ENCODE measurements at places on chromosomes 13 and 19.

- peak; percentile 54 for DNase-seq
These were observed 2.3 kb upstream of the MZF1 start for GRCh38 chr19:58575183-58576041.

GRCh38 chr19:41912899-41913537 lies 15.2 kb downstream of the ERFL start:
- no peak for DNase-seq

DNA sequence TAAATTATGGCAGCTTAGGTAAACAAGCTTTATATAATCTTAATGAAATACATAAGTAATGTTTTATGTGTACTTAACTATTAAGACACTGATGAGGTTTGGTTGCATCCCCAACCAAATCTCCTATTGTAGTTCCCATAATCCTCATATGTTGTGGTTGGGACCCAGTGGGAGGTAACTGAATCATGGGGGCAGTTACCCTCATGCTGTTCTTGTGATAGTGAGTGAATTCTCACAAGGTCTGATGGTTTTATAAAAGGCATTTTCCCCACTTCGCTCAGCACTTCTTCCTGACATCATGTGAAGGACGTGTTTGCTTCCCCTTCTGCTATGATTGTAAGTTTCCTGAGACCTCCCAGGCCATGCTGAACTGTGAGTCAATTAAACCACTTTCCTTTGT lies 212.7 kb downstream of the DIAPH3 start:
- no peak for DNase-seq

GRCh38 chr19:49111218-49111998 lies 2.8 kb upstream of the LIN7B start:
- DNase-seq = no peak

- no peak for DNase-seq
These were observed 192.9 kb downstream of the KLF5 start for GRCh38 chr13:73251626-73252265.

GRCh38 chr13:71214821-71215220 lies 652.2 kb downstream of the DACH1 start:
- DNase-seq = no peak

- DNase-seq = no peak
These were observed 19.8 kb downstream of the PROZ start for GRCh38 chr13:113178070-113178895.

- DNase-seq = no peak
These were observed 98.6 kb downstream of the RBM26 start for GRCh38 chr13:79307433-79307861.

GRCh38 chr19:2543463-2544442 lies 67.8 kb downstream of the GADD45B start:
- peak; percentile 40 for DNase-seq

Measured in stimulated activated CD8-positive, alpha-beta memory T cell treated with anti-CD3 and anti-CD28 coated beads, Interleukin-7, amount 100 ng/mL, for 24 hours (primary cell).